ENCODE measurements at places on chromosomes 16 and 17.

- no peak for DNase-seq
Measured at GRCh38 chr17:55186937-55187770, 77.6 kb upstream of the HLF start.

- no peak for DNase-seq
Measured at GRCh38 chr16:27571433-27572326, 21.7 kb downstream of the KATNIP start.

DNA sequence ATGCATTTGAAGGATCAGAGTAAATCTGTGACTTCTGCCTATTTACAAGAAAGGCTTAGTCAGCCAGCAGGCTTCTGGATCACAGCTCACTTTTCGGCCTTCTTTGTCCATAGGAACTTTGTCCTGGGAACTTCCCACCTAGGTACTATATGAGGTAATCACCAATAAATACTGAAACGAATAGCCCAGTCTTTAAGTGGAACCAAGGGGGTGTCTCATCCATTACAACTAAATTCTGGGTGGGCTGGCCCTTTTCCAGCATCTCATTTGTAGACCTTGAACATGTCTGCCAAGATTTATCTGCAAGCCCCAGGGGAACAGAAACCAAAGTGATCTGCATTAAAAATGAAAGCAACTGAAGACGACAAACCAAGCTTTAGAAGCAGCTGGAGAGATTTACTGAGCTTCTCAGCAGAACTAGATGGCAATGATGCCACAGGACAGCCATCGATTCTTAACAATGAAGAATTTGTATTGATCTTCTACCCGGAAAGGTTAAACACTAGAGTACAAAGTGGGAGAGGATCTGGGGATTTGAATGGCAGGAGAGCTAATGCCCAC is 55.5 kb downstream of the SNX11 start:
- no peak for DNase-seq

- no peak for DNase-seq
Measured at GRCh38 chr16:31085411-31085810, 3.3 kb downstream of the PRSS53 start.

DNA sequence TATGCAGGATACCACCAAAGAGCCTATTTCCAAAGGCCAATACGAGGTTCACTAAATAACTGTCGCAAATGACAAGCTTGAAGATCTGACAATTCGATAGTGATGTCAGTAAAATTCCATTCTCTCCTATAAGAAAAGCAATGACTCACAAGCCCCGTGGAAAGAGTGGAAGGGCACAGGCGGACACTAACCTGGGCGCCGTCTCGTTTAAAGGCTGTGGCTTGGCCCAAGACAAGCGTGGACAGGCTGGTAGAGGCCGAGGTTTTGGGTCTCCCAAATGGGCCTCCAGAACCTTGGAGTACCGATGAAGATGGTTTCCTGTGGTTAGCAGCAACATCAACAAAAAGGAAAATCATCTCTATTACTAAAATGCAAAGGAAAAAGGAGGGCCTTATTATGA is 16.5 kb upstream of the SLC38A8 start:
- DNase-seq = no peak

GRCh38 chr17:78933959-78934568 is 8.9 kb upstream of the TIMP2 start:
- DNase-seq = peak; percentile 82

- DNase-seq = no peak
Measured at GRCh38 chr16:19432429-19432828, 14.7 kb downstream of the TMC5 start.

GRCh38 chr16:1387331-1387730 is 27.2 kb downstream of the UNKL start:
- no peak for DNase-seq

DNA sequence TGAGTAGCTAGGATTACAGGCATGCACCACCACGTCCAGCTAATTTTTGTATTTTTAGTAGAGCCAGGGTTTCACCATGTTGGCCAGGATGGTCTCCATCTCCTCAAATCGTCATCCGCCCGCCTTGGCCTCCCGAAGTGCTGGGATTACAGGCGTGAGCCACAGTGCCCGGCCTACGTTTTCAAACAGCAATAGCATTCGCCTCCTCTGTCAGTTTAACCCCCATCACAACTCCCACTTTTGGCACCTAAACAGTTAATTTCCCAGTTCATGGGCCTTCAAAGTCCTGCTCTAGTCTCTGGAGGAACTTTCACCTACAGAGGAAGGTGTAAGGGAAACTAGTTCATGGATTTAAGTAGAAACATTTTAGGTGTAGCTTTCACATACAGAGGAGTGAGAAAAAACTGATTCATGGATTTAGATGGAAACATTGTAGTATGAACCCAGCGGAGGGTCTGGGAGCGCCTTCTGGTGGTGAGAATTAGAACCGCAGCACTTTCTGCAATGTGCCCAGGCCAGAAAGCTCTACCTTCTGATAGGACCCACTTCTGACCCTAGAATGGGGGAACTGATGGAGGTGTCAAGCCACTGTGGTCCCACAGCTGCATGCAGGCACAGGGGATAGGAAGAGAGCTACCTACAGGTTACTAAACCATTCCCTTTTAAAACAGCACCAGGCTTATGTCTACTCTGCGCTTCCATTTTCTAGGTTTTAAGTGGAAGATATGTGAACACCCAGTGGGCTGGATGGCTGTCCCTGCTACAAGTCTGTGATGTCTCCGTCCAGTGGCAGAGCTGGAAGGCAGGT is 12.0 kb upstream of the MEOX1 start:
- DNase-seq = peak; percentile 55

DNA sequence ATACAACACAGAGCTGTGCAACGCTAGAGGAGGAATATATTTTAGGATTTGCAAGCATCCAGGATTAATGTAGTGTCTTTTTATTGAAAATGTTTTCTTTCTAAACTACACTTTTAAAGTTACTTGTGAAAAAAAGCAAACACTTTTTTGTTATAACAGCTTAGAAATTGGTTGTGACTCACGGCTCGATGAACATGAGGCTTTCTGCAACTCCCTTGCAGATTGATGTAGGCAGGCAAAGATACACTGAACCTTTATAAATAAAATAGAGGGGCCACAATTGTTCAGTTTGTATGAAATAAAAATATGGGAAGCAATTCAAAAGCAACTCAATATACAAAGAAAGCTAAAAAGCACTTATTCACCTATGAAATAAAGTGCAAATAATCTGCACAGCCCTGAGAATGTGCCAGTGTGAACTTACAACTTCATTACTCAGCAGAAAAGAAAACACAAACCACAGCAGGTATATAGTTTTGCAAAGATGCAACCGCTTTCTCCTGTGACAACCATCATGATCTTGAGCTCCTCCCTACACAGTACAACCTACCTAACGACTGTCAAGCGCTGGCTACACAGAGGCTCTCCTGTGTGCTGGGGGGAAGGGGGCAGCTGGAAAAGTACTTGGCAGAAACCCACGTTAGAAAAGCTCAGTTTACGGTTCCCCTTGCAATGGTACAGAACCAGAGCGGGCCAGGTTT is 948 bp downstream of the LUC7L start:
- no peak for DNase-seq

DNA sequence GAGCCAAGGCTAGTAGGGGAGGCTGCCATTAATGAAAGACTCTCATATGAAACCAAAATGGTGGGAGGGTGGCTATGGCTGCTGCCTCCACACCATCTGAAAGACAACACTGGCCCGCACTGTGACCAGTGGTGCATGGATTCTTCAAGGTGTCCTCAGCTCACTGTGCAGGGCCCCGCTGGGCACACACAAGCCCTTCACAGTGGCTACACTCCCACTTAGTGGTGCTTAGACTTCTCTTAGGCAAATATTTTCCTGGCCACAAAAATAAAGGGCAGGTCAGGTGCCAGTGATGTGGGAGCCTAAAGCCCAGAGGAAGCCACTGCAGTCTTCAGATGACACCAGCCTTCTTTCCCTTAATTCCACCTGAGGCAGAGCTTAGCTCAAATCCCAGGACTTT is 38.1 kb upstream of the IRX3 start:
- DNase-seq = no peak

DNA sequence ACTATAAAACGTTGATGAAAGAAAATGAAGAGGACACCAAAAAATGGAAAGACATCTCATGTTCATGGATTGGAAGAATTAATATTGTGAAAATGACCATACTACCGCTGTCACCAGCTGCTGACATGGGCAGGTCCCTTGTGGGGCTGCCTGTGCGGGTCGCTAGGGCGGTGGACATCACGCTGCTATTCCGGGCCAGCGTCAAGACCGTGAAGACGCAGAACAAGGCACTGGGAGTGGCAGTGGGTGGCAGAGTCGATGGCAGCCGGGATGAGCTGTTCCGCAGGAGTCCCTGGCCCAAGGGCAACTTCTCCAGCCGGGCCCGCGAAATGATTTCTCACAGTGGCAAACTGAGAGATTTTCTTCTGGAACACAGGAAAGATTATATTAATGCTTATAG is 48.2 kb upstream of the NSRP1 start:
- DNase-seq = no peak

DNA sequence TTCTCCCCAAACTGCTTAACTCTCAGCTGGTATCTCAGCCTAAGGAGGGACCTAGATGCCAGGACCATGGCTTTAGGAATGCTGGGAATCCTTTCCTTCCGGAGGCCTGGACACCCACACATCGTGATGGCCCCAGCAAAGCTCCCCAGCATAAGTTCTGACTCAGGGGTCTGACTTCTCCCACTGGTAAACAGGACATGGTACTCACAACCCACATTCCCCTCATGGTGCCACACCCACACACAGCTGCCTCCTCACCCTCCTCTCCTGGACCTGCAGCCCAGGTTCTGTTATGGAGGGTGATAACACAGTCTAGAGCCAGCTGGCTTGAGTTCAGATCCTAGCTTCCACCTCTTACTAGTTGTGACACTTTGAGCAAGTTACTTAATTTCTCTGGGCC is 719 bp upstream of the RNF227 start:
- DNase-seq = no peak

DNA sequence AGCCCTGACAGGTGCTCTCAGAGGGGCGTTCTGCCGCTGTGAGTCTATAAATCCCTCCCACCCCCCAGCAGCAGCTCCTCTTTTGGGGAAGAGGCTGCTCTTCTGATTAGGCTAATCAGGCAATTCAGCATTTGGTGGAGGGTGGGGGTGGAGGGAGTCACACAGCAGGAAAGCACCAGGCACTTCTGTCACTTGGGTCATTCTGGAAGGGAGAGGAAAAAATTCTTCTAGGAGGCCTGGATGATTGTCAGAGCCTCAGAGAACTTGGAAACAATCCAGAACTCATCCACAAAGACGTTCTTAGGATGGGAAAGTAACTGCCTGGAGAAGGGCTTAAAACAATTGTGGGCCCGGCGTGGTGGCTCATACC is 7.3 kb upstream of the SSTR2 start:
- no peak for DNase-seq

DNA sequence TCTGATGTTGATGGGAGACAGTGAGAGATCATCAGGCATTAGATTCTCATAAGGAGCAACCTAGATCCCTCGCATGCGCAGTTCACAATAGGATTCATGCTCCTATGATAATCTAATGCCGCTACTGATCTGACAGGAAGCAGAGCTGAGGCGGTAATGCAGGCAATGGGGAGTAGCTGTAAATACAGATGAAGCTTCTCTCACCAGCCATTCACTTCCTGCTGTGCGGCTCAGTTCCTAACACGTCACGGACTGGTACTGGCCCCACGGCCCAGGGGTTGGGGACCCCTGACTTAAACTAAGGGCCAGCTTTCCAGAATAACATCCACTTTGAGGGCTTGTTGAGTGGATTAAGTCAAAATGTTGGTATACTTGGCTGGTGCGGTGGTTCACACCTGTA is 2.6 kb upstream of the TMEM219 start:
- no peak for DNase-seq

GRCh38 chr16:19094542-19095365 is 19.0 kb upstream of the ITPRIPL2 start:
- no peak for DNase-seq

DNA sequence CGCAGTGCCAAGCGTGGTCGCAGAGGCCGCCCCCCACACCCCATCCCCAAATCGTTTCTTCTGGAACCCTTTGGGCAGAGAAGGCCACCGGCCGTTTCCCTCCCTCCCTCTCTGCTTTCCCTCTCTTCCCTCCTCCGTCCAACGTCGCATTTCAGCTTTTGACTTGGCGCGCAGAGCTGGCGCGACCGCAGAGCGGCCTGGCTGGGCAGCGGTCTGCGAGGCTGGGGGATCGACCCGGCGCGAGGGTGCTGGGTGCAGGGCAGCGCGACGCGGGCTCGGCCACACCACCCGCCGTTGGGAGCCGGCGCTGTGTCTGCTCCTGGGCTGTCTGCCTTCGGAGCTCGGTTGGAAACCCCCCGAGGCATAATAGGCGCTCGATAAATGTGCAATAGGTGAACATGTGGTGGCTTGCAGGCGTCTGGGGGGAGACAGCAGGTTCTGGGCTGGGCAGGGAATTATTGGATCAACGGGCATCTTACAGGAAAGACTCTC is 2.8 kb upstream of the NTN3 start:
- DNase-seq = peak; percentile 43

GRCh38 chr17:57480438-57481196 is 224.3 kb downstream of the MSI2 start:
- no peak for DNase-seq

GRCh38 chr17:32964541-32964940 is 27.1 kb upstream of the SPACA3 start:
- DNase-seq = no peak

DNA sequence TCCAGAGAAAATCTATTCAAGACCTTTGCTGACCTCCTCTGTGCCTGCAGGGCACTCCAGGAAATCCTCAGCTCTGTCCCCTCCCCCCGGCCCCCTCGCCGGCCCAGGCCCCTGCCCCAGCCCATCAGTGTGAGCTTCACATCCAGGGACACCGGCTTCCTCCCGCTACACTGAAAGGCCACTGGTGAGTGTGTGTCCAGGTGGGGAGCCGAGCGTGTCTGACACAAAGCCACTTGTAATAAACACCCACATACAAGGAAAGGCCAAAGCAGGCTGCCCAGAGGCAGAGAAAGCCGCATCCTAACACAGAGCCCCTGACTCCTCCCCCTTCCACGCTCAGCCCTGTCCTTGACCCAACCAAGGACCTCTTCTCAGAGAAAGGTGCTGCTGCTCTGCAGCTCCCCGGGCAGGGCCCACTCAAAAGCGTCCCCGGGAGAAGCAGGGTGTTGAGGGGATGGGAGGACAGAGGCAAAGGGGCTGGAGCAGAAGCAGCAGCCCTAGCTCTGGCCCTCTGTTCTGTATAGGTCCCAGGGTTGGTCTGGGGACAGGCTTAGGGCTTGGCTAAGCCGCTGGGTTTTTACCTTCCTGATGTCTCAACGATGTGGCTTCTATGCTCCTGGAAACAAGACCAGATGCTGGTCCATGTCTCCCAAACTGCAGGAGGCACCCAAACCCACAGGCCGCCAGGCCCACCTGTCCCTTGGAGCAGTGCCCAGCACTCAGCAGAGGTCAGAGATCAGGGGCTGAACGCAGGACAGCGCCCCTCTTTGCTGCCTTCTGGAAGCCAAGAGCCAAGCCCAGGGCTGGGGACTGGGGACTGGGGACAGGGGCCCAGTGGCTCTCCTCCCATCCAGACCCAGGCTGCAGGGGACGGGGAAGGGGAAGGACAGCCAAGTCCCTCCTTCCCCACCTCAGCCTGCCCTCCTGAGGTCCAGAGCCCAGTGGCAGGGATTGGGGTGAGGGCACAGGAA is 15.3 kb downstream of the MNT start:
- DNase-seq = no peak

GRCh38 chr17:81013642-81014041 is 21.3 kb upstream of the BAIAP2 start:
- DNase-seq = no peak
